ENCODE measurements at places on chromosomes 5 and 9. TPM values are rescaled to one million over a fixed set of nuclear protein-coding genes. Genes with fewer than 3 reads are reported as not detected.

The FAM174A gene
- 4.0 TPM for total RNA-seq

The IFNK gene
- not detected for total RNA-seq

- no peaks in the 10 kb centered on the region for H3K36me3 ChIP-seq
- no peak overlapping the region for H3K27ac ChIP-seq
- H3K27me3 ChIP-seq: peaks cover 42% of the 10 kb centered on the region
- DNase-seq: no peak
- H3K4me1 ChIP-seq: no peaks in the 10 kb centered on the region
- no peak overlapping the region for H3K4me3 ChIP-seq
Observed at GRCh38 chr9:341634-342421, 127.2 kb downstream of the DOCK8 start.

- DNase-seq: no peak
- H3K27ac ChIP-seq: peak overlapping the region; percentile 54
- no peaks in the 10 kb centered on the region for H3K27me3 ChIP-seq
- no peak overlapping the region for H3K4me3 ChIP-seq
- H3K36me3 ChIP-seq: no peaks in the 10 kb centered on the region
- H3K4me1 ChIP-seq: peaks cover 9% of the 10 kb centered on the region
Observed at GRCh38 chr5:83785176-83785668, 64.6 kb upstream of the HAPLN1 start.

DNA sequence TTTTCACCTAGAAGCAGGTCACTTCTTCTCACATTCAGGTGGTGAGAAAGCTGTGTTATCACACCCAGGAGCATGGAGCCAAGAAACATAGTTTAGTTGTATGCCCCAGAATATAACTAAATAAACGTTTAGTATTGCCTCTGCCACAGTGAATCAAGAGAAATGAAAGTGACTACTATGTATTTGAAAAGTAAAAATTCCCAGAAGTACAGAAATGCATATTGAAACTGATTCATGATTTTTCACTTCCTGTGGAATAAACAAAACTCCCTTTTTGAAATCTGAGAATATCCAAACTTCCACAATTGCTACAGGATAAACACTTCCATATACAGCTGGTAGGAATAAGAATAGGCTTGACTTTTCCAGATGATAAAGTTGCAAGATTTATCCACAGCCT is 15.3 kb upstream of the NINJ1 start:
- no peak overlapping the region for H3K27ac ChIP-seq
- peaks cover 2% of the 10 kb centered on the region for H3K4me1 ChIP-seq
- no peaks in the 10 kb centered on the region for H3K36me3 ChIP-seq
- H3K27me3 ChIP-seq: no peaks in the 10 kb centered on the region

GRCh38 chr5:141492168-141492885 is 3.4 kb downstream of the PCDHGC5 start:
- no peaks in the 10 kb centered on the region for H3K27me3 ChIP-seq
- no peak for DNase-seq
- H3K4me3 ChIP-seq: peak overlapping the region; percentile 27
- H3K4me1 ChIP-seq: peaks cover 55% of the 10 kb centered on the region
- H3K36me3 ChIP-seq: peaks cover 33% of the 10 kb centered on the region

DNA sequence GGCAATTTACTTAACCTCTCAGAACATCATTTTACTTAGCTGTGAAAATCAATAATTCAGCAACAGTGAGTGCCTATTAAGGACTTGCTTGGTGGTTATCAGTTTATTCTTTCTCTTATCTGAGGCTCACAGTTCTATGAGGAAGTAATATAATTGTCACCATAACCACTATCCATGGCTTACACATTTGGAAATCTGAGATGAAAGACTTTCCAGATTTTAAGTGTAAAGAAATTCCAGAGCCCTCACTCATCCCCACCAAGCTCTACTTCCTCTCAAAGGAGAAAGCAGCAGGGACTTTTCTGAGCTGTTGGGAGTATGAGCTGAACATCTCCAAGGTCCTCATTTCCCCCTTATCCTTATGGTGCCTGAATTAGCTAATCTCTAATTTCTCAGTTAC is 321.5 kb downstream of the FBXL7 start:
- H3K36me3 ChIP-seq: peaks cover 4% of the 10 kb centered on the region
- DNase-seq: no peak
- no peak overlapping the region for H3K27ac ChIP-seq
- no peak overlapping the region for H3K4me3 ChIP-seq
